ENCODE measurements at places on chromosomes 7 and 10.

GRCh38 chr7:131905471-131905973, 349.1 kb upstream of the PODXL start:
- DNase-seq, result no peak

DNA sequence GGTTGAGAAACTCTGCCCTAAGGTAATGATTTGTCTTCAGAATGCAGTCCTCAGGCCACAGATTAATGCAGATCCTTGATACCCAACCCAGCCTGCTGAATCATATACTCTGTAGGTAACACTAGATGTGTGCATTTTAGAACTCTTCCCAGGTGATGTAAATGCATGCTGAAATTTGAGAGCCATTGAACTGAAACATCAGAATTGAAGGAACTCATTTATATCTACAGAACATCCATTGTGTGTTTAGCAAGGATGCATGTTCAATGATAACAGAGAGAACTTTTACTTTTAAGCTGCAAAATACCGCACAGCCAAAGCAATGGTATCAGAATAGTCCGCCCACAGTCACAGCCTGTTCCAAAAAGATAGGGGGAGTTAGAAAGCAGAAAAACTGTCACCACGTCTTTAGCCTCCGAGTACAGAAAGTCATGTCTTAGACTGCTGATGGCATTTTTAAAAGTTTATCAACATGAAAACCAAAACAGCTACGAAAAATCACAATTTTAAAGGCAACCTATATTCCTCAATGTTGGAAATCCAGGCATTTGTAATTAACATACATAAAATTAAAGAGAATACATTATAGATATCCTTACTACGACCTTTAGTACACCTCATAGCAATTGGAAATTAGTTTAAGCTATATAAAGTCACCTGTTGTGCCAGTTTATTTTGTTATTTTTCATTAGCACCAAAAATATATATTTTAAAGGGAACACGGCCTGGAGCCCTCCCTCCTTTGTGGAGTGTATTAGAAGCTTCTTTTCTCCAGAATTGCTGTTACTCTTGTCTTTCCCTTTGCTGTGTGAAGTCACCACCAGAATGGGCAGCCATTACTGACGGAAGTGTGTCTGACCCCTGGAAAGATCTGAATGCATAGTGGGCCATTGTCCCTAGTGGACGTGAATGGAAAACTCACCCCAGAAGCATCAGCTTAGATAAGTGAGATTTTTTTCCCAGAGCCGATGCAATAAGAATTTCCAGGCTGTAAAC, 65.8 kb upstream of the PRKAR2B start:
- DNase-seq, result peak; percentile 91

DNA sequence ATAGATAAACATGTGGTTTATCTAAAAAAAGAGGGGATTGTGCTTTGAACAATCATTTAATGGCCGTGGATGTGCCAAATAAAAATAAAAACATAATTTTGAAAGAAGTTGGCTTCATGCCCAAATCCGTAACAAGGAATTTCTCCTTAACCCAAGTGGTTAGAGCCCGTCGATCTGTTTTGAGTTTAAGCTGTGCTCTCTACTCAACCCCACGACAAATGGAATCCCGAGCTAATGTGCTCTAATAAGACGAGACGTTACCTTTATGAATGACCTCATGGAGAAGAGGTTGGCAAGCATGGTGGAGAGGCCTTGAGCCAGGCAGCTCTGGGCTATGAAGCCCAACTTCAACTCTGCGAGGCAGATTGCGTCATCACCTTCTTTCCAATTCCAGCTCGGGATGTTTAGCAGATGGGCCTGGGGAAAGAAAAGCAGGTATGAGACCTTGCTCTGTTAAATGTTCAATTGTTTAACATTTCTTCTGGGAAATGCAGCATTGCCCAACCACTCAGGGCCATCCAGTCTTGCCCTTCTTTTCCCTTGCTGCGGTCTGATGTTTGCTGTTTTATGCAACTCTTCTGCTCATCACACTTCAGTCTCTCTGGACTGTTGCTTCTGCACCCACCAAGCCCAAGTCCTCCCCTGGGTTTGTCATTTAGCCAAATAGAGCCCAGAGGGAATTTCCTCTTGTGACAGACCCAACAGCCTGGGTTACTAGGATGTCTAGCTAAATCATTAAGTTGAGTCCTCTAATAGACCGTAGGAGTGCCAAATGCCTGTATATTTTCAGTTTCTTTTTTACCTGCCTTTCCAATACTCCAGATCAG, 564.6 kb downstream of the KCNMA1 start:
- no peak for DNase-seq

DNA sequence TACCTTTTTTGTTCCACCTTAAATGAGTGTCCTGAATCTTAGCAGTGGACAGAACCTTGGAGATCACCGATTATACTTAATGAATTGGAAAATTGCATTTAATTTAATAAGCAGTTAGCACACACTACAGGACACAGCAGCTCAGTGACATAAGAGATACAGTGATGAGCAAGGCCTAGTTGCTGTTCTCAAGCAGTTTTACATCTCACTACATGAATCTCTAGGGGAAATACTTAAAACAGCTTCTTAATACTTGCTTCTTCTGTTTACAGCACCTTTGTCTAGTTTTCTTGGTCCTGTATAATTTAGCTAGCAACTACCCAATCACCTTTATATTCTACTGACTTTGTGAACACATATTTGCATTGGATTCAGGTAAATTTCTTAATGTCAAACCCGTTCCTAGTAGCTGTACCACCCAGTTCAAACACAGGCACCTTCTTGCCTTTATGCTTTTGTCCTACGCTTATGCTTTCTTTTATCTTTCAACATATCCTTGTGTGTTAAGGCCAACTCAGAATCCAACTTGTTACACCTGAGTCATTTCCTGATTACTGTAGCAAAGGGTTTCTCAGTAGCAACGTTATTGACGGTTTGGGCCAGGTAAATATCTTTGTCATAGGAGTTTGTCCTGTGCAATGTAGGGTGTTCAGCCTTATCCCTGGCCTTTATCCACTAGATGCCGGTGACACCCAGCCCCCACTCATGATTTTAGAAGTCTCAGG, 1.8 kb downstream of the STAM start:
- DNase-seq, result no peak

- DNase-seq, result no peak
Observed at GRCh38 chr7:159117366-159118196, 27.1 kb downstream of the VIPR2 start.

- DNase-seq, result no peak
Observed at GRCh38 chr7:69430384-69431021, 167.8 kb upstream of the AUTS2 start.

DNA sequence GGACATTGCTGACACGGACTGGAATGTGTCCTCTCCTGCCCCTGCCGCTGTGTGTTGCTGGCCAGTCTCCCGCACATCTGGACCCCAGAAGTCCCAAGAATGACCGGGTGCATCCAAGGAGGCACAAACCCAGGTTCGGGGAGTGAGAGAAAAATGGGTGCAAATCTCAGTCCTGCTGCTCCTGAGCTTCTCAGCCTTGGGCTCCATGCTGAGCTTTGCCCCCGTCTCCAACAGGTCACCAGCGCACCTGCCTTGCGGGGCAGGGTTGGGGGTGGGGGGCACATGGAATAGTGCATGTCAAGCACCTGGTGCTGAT, 6.0 kb upstream of the NANOS1 start:
- no peak for DNase-seq

DNA sequence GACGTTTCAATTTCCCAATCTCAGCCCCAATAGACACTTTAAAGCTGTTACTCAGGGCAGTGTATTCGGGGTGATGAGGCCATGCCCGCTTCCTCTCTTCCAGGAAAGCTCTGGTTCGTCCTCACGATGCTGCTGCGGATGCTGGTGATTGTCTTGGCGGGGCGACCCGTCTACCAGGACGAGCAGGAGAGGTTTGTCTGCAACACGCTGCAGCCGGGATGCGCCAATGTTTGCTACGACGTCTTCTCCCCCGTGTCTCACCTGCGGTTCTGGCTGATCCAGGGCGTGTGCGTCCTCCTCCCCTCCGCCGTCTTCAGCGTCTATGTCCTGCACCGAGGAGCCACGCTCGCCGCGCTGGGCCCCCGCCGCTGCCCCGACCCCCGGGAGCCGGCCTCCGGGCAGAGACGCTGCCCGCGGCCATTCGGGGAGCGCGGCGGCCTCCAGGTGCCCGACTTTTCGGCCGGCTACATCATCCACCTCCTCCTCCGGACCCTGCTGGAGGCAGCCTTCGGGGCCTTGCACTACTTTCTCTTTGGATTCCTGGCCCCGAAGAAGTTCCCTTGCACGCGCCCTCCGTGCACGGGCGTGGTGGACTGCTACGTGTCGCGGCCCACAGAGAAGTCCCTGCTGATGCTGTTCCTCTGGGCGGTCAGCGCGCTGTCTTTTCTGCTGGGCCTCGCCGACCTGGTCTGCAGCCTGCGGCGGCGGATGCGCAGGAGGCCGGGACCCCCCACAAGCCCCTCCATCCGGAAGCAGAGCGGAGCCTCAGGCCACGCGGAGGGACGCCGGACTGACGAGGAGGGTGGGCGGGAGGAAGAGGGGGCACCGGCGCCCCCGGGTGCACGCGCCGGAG, 2.6 kb downstream of the GJD4 start:
- no peak for DNase-seq

DNA sequence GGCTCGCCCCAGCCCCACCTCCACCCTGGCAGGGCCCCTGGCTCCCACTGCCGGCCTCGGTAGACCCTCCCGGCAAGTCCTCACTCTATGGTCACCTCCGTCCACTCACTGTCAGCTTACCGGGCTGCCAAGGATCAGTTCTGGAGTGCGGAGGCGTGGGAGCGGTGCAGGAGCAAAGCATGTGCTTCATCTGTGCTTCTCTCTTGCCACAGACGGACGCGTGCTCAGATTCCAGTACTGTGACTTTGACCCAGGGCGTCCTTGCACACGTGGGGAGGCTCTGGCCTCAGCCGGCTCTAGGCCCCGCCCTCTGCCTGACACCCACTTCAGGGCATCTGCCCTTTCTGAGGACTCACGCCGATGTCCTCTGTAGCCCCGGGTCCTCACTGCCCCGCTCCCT, 547.5 kb upstream of the FOXK1 start:
- no peak for DNase-seq

GRCh38 chr7:36806891-36807290, 82.6 kb upstream of the AOAH start:
- no peak for DNase-seq

- DNase-seq, result no peak
Observed at GRCh38 chr7:72538856-72539255, 126.7 kb upstream of the CALN1 start.
